ENCODE measurements at places on chromosomes 3 and 15.

- no peak for DNase-seq
Observed at GRCh38 chr15:34795267-34796081, at the start of gene ACTC1. ACTC1 (minus strand) TSS chr15:34795549; CDS start chr15:34794808, 741 bp downstream.

DNA sequence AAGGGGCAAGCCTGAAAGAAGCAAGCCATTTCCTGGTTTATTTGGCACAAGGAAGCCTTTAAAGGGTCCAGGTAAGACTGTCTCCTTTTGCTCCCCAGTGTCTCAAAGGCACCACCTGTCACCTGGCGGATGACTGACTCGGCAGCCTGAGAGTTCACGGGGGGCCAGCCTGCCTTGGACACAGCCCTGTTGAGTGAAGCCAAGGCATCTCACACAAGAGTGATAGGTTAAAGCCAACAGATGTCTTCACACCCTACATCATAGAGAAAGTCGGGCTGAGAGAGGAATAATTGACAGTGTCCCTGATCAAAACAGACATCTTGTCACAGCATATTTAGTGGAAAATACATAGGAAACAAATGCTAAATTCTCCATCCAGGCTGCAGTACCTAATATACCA lies 28.2 kb upstream of the LIPC start:
- DNase-seq, result no peak

DNA sequence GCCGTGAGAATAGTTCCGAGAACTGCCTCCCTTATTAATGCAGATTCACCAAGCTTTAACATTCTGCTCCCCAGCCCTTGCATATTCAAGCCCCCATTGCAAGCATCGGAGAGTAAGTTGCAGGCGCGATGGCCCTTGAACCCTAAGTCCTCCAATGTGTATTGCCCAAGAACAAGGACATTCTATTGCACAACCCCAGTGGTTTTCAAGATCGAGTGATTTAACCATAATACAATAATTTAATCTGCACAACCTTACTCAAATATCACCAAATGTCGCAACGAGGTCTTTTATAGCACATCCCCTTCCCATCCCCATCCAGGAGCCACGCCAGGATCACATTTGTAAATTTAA lies 21.7 kb upstream of the PLXND1 start:
- no peak for DNase-seq

GRCh38 chr3:194364314-194364651 lies 5.3 kb downstream of the LRRC15 start:
- DNase-seq, result no peak

- DNase-seq, result no peak
Observed at GRCh38 chr15:90469723-90470122, 60.0 kb upstream of the CRTC3 start.

GRCh38 chr3:67923796-67924195 lies 269.4 kb upstream of the SUCLG2 start:
- no peak for DNase-seq

DNA sequence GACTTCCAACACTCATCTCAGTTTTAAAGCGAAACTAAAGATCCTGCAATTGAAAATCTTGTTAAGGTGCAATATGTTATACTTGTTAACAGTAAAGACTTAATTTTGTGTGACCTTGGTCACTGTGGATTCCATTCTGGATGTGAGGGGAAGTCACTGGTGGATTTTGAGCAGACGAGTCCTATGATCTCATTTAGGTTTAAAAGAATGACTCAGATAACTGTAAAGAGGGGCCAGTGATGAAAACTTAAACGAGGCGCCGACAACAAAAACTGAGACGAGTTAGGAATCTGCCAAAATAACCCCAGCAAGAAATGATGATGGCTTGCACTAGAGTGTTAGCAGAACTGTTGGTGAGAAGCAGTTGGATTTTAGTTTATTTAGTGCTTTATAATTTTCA lies 56.5 kb downstream of the LRRC28 start:
- DNase-seq, result no peak

DNA sequence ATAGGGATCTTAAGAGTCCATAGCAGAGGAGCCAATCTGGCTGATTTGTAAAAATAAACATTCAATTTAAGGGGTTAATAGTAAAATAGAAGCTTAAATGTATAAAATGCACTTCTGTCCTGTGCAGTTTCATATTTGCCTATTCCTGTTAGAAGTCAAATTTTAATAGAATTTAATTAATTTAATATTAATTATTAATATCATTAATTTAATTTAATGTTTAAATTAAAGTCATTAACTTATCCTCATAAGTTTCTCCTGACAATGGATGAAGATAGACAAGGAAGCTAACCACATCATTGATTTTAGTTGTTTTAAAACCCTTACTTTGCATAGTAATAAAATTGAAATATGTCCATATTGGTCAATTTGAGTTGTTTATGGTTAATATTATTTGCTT lies 1096.2 kb upstream of the EPHA6 start:
- no peak for DNase-seq

DNA sequence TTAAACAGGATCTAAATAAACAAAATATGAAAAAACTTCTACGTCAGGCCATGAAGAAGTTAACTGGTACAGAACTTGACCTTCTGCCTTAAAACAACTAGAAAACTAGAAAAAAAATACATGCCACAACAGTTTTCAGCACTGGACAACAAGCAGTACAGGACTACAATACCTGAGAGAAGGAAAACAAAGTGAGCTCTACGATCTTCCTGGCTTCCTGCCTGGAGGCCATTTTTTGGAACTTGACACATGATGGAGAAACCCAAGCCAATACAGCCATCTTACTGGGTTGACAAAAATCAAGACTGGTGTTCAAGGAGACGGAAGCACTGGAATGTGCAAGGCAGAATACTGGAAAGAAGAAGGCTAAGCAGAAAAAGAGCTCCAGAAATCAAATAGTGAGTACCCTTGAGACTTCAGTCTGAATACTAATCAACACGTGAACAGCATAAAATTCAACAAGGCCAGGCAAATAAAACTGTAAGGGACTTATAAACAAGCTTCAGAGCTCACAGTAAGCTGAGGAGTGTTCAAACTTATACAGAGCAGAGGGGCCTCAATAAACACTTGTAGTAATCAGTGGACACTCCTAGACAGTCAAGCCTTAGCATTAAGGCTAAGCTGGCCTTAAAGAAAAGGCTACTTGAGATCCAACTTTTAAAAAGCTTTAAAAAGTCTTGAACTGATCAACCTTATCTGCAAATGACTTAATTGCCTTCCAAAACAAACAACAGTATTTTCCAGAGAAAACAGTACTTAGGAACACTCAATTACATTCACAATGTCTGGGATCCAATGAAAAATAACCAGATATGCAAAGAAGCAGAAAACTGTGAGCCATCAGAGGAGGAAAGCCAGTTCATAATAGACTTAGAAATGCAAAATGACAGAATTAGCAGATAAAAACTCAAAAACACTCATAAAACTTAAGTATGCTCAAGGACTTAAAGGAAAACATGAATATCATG lies 63.2 kb downstream of the DLG1 start:
- DNase-seq, result no peak

- DNase-seq, result peak; percentile 82
Observed at GRCh38 chr15:38564557-38565286, at the start of gene RASGRP1. RASGRP1 (minus strand) TSS chr15:38564814; CDS start chr15:38564628, 186 bp downstream.

DNA sequence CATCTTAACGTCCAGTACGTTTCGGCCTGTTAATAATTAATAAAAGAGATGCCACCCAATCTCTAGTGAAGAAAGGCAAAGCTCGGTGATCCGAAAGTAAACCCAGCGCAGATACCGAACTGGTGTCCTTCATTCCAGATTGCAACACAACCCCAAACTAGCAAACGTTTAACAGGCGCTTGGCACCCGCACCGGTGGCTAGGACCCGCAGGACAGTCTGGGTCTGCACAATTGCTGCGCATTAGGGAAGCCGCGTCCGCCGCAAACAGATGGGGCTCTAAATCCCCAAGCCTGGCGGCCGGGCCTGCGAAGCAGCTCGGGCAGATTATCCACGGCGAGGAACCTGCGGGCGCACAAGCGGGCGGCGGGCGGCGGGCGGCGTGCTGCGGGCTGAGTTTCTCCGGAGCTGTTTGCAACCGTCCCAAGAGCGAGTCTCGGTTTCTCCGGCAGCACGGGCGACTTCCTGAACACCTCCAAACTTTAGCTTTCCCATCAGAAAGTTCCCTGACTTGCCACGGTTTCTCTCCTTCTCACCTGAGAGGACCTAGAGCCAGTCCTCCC lies 112.1 kb upstream of the ICE2 start:
- peak; percentile 49 for DNase-seq

DNA sequence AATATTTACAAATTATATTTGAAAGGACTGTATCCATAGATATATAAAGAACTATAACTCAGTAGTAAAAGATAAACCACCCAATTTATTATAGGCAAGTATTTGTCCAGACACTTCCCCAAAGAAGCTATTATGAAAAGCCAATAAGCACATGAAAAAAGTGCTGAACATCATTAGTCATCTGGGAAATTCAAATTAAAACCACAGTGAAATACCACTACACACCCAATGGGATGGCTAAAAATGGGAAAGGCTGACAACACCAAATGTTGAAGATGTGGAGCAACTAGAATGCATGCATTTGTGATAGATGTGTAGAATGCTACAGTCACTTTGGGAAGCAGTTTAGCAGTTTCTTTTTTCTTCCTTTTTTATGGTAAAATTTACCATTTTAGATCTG lies 147.0 kb downstream of the PDE8A start:
- DNase-seq, result no peak

DNA sequence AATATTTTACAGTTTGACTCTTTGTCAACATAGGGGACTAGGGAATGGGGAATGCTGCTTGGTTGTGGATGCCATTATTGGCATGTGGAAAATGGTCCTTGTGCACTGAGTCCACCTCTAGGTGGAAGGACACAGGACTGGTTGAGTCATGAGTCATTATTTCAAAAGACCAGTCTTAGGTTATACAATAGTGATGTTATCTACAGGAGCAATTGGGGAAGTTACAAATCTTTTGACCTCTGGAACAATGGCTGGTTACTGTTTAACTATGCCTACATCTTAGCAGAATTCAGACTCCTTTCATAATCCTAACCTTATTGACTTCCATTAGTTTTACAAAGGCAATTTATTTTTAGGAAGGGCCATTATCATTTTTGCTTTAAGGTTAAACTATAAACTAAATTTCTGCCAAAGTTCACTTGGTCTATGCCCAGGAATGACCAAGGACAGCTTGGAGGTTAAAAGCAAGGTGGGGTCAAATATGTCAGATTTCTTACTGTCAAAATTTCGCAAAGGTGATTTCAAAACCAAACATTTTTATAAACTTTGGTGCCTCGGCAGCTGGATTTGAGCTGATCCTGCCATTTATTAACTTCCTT lies 11.8 kb upstream of the CCR8 start:
- DNase-seq, result no peak

DNA sequence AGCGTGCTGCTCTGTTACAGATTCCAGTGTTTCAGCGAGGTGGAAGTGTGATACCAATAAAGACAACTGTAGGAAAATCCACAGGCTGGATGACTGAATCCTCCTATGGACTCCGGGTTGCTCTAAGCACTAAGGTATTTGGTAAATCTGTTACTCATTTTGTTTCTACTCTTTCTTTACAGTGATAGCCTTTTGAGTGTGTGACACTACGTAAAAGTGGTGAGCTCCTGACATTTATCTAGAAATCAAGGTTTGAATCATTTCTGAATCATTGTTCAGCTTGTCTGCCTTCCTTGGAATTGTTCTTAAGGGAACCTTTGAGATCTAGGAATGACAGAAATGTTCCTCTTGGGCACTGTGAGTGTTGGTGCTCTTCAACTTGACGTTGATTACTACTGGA lies 11.2 kb upstream of the CAPN3 start:
- DNase-seq, result no peak

DNA sequence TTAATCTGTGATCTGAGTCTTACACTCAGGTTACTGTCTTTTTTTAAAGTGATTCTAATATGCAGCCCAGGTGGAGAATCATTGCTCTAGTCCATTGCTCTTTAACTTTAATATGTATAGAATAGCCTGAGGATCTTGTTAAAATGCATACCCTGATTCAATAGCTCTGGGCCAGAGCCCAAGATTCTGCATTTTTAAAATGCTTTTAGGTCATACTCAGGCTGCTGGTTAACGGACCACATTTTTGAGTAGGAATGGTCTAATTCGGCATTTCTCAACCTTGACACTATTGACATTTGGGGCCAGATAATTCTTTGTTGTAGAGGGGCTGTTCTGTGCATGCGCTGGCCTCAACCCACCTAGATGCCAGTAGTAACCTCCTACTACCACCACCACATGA lies 20.9 kb upstream of the FSTL1 start:
- DNase-seq, result no peak

- no peak for DNase-seq
Observed at GRCh38 chr15:61151791-61152190, 77.3 kb downstream of the RORA start.

DNA sequence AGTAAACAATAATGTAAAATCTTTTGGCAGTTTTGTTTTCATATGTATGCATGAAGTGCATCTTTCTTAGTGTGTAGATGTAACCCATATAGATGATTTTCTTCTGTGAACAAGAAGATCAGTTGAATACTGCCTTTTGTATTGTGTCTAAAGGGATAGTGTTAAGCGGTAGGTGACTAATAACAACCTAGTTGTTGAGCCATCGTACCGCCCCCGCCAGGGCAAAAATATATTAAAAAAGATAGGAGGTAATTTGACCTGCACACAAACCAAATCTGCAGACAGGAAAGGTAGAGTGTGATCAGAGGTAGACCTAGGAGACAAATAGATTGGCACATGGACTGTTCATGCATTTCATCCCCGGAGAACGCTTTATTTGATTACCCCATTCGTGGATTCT lies 3.3 kb upstream of the GMNC start:
- no peak for DNase-seq

GRCh38 chr3:156160647-156161046 lies 40.3 kb downstream of the KCNAB1 start:
- DNase-seq, result no peak

- DNase-seq, result no peak
Observed at GRCh38 chr15:67700023-67700422, 125.3 kb upstream of the SKOR1 start.

- no peak for DNase-seq
Observed at GRCh38 chr15:37550360-37551024, 383.9 kb upstream of the TMCO5A start.

DNA sequence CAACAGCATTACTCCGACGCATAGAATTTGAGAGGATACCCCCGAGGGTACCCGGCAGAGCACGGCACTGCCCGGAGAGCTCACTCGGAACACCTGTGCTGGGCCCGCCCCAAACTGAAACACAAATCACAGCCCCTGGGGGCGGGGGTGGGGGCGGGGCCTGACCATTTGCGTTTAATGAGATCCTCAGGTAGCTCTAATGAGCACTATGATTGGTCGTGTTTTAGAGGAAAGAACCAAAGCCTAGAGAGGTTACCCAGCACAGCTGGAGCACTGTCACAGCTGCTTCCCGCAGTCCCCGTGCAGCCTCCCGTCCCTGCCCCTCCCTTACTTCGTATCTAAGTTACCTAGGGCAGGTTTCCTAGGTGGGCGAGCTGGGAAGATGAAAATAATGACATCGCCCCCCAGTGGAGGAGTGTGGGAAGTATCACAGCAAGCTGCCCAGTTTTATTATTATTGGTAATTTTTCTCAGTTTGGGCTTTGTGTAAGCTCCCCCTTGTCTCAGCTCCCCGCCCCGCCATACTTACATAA lies 187.1 kb downstream of the PDE8A start:
- peak; percentile 23 for DNase-seq
